ENCODE measurements at places on chromosomes 13 and 19.
A peak's percentile ranks its signal among the peaks of the same experiment; 100 is the strongest.

GRCh38 chr19:36508325-36508724 lies 19.0 kb upstream of the ZNF566 start:
- ATAC-seq: no peak

GRCh38 chr13:110330491-110331011 lies 23.5 kb downstream of the COL4A2 start:
- ATAC-seq: no peak

DNA sequence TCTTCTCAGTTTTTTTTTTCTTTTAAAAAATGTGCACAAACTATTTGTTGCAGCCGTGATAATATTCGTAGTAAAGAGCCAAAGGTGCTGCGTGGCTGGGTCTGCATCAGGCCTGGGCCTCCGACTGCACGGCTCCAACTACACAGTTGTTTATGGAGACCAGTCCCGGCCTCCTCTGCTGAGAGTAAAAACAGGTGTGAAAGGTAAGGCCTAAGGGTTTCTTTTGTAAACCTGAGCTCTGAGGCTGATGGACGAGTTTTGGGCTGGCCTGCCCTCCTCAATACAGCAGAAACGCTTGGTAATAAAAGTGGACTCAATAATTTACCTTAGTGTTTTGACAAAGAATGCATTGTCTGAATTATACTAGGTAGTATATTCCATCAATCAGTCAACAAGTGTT lies 3.9 kb downstream of the MBNL2 start:
- no peak for ATAC-seq

DNA sequence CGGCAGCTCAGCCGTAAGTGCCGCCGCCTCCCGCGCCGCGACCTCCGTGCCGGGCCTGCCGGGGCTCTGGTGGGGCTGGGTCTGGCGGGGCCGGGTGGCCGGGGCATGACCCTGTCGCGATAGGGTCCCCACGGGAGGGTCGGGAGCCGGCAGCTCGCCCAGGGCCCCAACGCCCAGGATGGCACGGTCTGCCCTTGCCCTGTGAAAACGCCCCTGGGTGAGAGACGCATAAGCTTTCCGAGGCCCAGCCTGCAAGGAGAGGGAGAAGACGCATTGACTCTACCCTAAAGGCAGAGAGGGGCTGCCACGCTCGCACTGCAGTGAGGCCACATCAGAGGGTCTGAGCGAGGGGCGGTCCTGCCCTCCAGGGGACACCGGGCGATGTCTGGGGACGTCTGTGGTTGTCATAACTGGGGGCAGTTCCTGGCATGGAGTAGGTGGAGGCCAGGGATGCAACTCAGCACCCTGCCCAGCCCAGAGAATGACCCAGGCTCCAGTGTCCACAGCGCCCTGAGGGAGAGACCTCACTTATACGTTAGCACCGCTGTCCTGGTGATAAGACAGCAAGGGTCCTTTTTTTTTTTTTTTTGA lies 539 bp downstream of the ZNF554 start:
- ATAC-seq: peak; percentile 20

DNA sequence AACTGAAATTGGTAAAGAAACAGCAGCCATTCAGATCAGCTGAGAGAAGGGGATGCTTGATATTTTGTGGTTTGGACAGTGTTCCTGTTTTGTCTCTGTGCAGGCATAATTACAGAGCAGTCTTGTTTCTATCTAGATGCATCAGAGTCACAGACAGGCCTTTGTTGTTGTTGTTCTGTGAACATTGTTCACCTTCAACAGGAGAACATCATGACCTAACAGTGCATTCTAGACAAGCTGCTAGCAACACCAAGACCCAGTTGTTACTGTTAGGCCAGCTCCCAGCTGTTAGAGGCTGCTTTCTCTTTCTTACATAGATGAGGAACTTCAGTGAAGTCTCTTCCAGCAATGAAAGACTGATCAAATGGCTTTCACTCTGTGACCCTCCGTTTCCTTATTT lies 8.5 kb upstream of the LSR start:
- ATAC-seq: no peak

GRCh38 chr19:16324384-16325160 lies at the start of gene KLF2:
Gene KLF2 (plus strand): TSS chr19:16324826. CDS start chr19:16324924, 98 bp downstream.
- peak; percentile 87 for ATAC-seq

- ATAC-seq: no peak
These were observed 926 bp downstream of the ZNF587 start for GRCh38 chr19:57850553-57851017.

GRCh38 chr13:62875118-62875640 lies 1459.5 kb upstream of the PCDH20 start:
- no peak for ATAC-seq

GRCh38 chr13:47798194-47798593 lies 202.9 kb downstream of the SUCLA2 start:
- ATAC-seq: no peak

- no peak for ATAC-seq
These were observed 17.4 kb upstream of the SLC39A3 start for GRCh38 chr19:2756921-2757881.

DNA sequence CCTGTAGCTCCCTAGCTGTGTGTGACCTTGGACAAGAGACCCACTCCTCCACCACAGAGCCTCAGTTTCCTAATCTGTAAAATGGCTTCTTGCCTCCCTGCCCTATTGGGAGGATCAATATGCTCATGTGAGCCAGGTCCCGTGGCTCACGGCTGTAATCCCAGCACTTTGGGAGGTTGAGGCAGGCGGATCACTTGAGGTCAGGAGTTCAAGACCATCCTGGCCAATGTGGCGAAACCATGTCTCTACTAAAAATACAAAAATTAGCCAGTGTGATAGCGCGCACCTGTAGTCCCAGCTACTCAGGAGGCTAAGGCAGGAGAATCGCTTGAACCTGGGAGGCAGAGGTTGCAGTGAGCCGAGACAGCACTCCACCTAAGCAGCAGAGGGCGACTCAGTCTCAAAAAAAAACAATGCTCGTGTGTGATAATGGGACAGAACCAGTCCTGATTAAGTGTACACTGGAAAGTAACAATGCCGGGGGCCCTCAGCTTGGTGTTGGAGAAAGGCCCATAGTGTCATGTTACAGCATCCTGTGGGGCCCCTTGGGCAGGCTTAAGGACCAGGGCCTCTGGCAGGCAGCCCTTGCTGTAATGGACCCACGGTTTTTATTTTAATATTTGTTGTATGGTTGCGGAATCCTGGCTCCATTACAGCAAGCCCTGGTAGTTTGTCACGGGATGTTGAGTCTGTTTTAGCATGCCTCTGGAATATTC lies 6.8 kb downstream of the RPS11 start:
- ATAC-seq: peak; percentile 51

- peak; percentile 91 for ATAC-seq
These were observed 53.2 kb downstream of the GPR12 start for GRCh38 chr13:26707122-26708006.

- ATAC-seq: no peak
These were observed 45.1 kb upstream of the CEACAM21 start for GRCh38 chr19:41530761-41531301.

DNA sequence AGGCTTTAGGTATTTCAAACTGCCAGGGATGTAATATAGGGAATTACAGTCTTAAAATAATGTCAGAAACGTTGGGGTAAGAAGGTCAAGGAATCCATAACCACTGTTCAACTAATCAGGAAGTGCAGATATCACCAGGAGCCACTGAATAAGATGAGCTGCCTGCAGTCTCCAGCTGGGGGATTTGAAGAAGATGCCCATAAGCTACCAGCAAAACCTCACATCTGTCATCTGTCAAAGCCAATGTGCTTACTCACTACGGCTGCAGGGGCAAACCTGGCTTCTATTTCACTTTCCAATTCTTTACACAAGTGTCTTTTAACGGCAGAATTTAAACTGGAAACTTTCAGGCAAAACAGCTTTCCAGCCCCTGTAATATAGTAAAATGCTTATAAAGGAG lies 1410.1 kb upstream of the ATXN8OS start:
- peak; percentile 59 for ATAC-seq

GRCh38 chr13:21879263-21879914 lies 208.5 kb downstream of the FGF9 start:
- no peak for ATAC-seq

GRCh38 chr19:29337029-29337428 lies 124.1 kb upstream of the UQCRFS1 start:
- ATAC-seq: no peak

- no peak for ATAC-seq
These were observed 125.6 kb upstream of the FRY start for GRCh38 chr13:31905961-31906360.

DNA sequence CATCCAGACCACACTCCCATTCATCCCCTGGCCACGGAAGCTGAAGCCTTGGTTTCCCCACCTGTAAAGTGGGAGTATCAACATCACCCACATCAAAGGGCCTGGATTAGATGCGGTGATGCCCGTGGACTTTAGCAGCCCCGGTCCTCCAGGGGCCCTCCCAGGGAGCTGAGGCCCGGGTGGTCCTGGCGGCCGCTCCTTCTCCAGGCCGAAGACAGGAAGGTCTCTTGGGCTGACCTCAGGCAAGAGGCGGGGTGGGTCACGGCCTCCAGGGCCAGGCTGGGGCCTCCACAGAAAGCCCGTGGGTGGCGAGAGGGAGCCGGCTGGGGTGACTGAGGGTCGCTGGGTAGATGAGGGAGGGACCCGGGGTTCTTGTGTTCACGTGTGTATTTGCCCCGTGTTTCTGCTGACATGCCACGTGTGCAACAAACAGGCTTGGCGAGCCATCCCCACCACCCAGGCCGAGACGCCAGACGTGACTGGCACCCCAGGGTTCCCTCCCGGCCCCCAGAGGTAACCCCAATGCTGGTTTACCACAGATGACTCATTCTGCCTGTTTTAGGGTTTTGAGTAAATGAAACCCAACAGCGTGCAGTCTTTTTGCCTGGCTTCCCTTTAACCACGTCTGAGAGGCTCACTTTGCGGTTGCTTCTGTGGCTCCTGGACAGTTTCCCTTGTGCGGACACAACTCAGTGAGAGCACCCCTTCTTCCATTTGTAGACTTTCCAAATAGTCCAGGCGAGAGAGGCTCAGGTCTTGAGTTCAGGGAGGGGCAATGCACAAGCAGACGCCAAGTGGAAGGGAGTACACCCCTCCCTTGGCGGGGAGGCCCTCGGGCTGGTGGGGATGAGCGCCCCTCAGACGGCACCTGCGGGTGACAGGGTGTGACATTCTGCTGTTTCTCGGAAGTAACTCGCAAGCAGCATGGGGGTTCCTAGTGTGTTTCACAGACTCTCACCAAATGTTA lies 42.9 kb downstream of the C13orf46 start:
- no peak for ATAC-seq

DNA sequence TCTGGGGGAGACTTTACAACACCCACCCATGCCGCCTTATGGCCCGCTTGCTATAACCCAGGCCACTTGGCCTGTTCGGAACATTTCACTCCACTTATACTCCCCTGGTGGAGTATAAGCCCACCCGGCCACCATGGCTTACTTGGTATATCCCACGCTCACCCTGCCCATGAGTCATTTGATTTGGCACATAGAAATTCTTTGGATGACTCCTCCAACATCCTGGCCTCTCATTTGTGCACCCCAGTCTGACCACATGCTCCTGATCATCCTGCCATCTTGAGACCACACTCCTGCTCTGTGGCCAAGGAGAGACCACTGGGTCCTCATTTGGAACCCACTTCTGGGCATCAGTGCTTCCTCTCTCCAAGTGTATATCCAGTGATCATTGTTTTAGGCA lies 5.2 kb downstream of the SPACA6 start:
- no peak for ATAC-seq

GRCh38 chr13:62747152-62747551 lies 1331.5 kb upstream of the PCDH20 start:
- no peak for ATAC-seq

- ATAC-seq: peak; percentile 69
These were observed 55.8 kb upstream of the KCTD15 start for GRCh38 chr19:33740811-33741396.

GRCh38 chr19:6754653-6755463 lies 12.4 kb downstream of the SH2D3A start:
- no peak for ATAC-seq

DNA sequence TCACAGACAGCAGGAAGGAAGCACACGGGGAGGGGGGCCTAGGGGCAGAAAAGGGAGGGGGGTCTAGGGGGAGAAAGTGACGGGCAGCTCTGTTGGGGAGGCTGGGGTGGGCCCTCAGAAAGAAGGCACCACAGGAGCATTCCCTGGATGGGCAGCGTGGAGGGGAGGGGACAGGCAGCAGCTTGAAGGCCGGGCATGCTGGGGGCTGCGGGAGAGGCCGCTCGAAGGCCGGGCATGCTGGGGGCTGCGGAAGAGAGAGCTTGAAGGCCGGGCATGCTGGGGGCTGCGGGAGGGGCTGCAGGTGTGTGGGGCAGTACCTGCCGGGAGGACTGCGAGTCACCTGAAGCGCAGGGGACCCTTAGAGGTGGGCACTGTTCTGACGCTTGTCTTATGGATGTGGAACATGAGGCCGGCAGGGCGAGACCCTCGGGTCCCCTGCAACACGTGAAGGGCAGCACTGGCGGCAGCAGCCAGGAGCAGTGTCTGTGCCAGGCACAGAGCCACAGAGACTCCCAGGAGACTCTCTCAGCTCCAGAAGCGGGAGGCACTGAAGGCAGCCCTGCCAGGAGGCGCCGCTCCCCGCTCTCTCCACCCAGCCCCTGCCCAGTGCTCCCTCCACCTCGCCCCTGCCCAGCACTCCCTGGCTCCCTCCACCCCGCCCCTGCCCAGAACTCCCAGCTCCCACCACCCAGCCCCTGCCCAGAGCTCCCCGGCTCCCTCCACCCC lies 13.3 kb downstream of the ZNF787 start:
- ATAC-seq: peak; percentile 9

DNA sequence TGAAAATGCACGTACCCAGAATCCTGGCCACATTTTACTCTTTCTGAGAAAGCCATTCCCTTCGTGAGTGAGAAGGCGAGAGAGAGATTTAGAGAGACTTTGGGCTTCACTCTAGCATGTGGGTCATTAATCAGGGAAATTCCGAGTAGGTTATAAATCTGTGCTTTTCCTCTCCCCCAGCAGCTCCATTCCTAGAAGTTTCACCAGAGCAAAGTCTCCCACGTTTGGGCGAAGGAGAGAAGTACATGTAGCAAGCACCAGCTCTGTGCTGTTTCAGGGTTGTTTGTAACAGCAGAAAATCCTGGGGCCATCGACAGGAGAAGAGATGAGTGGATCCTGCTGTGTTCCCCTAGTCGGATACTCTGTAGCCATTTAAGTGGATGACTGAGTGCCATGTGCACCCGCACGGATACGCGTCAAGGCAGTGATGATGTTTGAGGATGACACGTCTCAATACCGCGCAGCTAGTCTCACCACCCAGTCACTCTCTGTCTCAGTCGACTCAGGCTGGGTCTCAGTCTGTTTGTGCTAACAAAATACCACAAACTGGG lies 131.8 kb upstream of the PEG3 start:
- ATAC-seq: no peak
